Stimulated activated CD8-positive, alpha-beta memory T cell treated with anti-CD3 and anti-CD28 coated beads, Interleukin-7, amount 100 ng/mL, for 1 hour (primary cell): ENCODE measurements at places on chromosomes 1 and 21.

DNA sequence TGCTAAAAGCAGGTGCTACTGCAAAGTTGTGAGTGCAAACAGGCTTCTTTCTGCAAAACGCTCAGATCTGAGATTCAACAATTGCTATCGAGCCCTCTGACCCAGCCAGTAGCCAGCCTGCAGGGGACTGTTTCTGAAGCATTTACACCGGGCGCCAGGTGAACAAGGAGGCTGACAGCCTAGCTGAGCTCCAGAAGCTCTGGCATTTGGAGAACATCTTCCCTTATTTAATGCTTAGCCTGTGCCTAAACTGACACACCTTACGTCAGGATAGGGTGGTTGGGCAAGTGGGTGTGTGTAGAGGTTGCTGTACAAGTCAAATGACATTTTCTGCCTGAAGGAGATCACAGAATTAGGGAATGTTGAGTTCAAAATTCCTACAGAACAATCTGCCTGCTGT lies 15.8 kb upstream of the PLA2G2C start:
- no peak for DNase-seq

GRCh38 chr1:213303286-213303685 lies 252.2 kb downstream of the RPS6KC1 start:
- no peak for DNase-seq

DNA sequence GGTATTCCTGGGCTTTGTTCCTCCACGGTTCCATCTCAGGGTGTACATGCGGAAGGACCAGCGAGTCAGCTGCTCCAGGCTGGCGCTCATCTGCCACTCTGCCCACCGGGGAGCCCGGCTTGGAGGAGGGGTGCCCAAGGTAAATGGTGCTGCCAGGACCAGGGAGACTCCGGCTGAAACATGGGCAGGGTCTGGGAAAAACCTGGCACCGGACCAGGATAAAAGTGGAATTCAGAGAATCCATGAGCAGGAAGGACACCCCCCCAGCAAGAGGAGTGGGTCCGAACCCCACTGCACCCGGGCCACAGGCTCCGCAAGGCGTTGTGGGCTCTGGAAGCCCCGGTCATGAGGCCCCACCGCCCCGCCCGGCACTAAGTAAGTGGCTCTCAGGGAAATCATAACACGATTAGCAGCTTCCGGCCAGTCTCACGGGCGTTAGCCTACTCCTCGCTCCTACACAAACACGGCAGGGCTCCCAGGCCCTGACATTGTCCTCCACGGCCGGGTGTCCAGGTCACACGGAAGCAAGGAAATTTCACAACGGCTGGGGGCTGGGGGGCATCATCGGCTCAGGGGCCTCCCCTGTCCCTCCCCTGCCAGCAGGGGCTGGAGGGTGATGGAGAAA lies 21.1 kb downstream of the MEGF6 start:
- DNase-seq: no peak

DNA sequence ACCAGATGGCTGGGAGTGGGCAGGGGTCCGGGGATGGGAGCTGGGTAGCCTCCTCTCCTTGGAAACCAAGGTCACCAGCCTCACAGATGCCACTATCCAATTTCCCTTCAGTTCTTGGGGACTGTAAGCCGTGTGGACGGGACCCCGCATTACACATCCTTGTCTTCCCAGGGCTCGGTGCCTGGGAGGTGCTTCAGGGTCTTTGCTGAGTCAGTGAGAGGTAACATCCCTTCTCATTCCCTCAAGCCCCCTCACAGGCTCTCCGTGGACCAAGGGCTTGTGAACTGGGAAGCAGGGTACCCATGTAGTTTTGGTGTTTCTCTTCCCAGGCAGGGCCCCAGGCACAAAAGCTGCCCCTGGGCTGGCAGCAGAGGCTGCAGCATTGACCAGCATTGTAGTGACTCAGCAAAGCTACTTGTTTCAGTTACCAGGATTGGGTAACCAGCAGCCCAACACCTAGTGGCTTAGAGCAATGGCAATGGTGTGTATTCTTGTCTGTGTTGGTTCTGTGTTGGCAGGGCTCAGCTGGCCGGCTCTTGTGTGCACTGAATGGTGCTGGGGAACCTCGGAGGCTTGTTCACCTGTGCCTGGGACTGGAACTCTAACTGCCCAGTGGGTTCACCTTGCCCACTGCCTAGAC lies 24.6 kb upstream of the PCBP3 start:
- DNase-seq: no peak

DNA sequence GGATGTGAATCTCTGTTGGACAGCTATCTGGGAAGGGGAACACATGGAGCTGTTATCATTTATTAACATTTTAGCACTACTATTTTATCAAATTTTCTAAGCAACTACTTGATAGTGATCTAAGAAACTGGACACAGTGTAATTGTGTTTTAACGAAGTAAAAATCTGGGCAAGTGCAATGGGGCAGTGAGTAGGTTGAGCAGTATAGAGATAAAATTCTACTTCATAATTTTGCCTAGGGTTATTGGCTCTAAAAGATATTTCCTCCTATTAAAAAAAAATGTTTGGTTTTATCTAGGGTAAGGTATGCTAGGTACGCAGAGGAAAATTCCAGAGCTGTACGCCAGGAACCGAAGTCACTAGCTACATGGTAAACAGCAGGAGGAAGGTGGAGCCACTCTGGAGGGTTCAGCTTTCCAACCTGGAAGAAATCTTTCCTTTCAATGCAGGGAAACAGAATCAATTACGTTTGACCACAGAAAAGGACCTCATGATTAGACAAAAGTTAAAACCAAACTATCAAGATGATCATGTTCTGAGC lies 43.3 kb downstream of the BCAR3 start:
- no peak for DNase-seq

DNA sequence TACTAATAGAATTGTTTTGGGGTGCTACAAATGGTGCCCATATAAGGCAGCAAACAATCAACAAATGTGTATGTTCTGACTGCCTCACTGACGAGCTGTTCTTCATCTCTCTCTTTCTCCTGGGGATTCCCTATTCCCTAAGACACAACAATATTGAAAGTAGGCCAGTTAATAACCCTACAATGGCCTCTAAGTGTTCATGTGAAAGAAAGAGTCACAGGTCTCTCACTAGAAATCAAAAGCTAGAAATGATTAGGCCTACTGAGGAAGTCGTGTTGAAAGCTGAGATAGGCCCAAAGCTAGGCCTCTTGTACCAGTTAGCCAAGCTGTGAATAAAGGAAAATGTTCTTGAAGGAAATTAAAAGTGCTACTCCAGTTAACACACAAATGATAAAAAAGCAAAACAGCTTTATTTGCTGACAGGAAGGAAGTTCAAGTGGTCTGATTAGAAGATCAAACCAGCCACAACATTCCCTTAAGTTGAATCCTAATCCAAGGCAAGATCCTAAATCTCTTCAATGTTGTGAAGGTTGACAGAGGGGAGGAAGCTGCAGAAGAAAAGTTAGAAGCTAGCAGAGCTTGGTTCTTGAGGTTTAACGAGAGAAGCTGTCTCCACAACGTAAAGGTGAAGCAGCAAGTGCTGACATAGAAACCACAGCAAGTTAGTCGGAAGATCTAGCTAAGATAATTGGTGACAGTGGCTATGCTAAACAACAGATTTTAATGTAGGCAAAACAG lies 26.3 kb downstream of the ATP2B4 start:
- no peak for DNase-seq

- DNase-seq: no peak
Measured at GRCh38 chr1:183242556-183242955, 56.5 kb downstream of the LAMC2 start.

DNA sequence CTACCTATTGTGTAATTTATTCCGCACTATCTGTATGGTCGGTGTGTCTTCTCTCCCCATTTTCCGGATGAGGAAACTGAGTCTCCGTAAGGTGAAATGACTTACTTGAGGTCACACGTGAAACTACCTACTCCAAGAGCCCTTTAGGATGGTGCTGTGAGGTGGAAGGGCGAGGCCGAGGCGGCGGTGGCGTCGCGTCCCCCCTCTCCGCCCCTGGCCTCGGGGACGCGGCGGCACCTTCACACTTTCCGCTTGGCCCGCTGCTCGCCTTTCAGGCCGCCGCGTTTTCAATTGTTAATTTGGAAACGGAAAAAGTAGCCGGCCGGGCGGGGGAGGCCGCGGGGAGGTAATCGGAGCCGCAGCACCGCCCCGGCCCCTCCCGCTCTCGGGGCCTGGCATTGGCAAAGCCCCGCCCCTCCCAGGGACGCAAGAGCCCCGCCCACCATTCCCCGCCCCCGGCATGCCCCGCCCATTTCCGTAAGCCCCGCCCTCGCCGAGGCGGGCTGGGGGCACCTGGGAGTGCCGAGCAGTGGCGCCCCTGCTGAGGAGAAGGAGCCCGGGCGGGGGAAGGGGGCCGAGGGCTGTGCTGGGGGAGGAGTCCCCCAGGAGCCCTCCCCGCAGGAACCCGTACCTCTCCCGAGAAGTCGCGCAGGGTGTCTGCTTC lies 18.6 kb downstream of the KCNQ4 start:
- DNase-seq: peak; percentile 66

GRCh38 chr1:174682419-174683008 lies 234.8 kb downstream of the GPR52 start:
- no peak for DNase-seq

DNA sequence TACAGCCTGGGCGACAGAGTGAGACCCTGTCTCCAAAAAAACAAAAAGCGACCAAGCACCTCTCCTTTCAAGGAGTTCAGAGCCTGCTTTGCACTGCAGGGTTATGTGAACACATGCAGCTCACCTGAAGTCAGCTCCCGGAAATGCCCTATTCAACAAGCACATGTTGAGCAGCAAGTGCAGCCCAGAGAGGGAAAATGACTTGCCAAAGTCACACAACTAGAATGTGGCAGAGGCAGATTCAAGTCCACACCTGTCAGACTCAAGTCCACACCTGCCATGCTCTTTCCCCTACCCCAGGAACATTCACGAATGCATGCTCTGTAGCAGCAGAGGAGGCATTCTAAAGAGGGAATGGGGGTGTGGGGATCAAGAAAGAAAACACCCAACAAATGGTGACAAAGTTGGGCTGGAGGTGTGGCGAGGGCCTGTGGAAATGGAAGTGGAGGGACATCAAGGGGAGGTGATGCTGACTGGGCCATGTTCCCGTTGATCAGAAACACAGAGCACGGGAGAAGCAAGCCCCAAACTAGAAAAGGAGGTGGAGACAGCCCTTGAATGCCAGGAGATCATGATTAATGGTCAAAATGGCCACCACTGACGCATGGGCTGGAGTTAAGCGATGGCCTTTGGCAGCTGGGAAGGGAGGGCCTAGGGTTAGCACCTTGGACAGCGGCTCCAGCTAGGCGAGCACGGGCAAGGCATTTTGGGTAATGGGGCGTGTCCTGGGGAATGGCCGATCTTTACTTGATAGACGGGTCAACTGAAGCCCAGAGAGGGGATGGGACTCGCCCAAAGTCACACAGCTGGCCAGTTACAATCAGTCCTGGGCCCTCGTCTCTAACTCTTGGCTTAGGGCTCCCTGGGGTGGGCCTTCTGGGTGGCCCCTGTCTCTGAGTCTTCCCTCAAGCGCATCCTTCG lies 21.5 kb downstream of the RAP1GAP start:
- DNase-seq: no peak

DNA sequence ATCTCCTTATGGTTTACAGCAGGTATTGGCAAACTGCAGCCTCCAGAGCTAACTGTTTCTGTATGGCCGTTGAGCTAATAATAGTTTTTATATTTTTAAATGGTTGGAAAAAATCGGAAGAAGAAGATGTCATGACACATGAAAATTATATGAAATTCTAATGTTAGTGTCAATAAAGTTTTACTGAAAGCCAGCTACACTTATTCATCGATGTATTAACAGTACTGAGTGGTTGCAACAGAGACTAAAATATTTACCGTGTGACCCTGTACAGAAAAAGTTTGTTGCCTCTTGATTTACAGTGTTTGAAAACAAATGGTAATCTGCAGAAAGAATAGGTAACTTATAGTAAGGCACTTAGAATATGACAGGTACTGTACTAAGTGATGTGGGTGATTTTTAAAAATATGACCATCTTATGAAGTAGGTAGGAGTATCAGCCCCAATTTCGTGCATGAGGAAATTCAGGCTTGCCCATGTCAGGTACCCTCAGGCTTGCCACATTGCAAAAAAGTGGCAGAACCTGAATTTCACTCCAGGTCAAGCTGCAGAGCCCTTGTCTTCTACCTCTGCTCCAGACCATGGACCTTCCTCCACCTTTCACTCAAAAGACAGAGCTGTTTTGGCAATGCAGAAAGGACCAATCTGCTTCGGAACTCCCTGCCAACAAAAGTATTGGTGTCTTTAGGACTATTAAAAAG lies 311.9 kb upstream of the RUNX1 start:
- no peak for DNase-seq

GRCh38 chr21:31416465-31416864 lies 72.4 kb upstream of the TIAM1 start:
- no peak for DNase-seq

DNA sequence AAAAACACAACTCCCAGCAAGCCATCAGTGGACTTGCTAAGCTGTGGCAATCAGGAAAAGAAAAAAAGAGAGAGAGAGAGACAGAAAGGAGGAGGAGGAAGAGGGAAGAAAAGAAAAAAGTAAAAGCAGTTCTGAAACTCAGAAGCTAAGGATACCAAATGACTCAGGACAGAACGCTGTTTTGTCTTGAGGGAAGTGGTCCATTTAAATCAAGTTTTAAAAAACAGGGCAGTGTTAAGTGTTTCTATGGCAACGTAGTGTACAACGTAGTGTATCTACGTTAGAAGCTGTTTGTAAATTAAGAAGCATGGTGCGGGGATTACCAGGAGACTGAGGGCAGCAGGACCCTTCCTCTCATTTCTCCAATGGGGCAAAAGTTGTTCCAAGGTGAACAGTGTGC lies 5.8 kb downstream of the ADORA3 start:
- no peak for DNase-seq

DNA sequence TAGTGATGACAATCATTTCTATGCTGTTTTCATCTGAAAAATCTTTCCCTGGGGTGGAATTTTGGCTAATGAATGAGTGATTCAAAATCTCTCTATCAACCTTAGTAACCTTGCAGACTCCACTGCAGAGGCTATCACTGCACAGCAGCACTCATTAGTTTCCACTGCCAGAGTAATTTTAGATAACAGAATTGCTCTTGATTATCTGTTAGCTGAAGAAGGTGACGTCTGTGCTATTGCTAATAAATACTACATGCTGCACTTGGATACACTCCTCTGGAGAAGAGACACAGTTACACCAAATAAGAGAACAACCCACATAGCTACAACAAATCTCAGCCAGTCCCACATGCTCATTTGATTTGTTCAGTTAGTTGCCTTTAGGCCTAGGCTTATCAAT lies 1348.4 kb downstream of the NCAM2 start:
- no peak for DNase-seq

- DNase-seq: no peak
Measured at GRCh38 chr1:57131257-57131656, 165.4 kb upstream of the C8B start.

DNA sequence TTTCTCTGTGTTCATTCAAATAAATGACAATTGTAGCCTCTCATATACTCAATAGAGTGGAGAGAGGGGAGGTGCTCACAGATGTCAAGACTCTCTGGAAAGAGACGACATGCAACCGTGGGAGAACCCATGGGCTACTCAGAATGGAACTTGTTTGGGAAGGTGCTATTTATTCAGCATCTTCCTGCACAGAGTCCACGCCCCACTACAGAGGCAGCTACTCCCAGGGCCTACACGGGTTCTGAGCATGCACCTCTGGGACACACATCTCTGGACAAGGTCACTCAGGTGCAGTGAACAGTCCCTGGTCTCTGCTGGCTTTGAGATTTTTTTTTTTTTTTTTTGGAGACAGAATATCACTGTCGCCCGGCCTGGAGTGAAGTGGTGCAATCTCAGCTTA lies 64.1 kb downstream of the NID1 start:
- DNase-seq: no peak
